ENCODE measurements at places on chromosomes 16 and 17. TPM values are rescaled to one million over a fixed set of nuclear protein-coding genes. Genes with fewer than 3 reads are reported as not detected.

The FN3K gene
- total RNA-seq = 23.0 TPM

The HCRT gene
- not detected for total RNA-seq

The NPW gene
- total RNA-seq = 1.2 TPM

The CDH11 gene
- 86.3 TPM for total RNA-seq

- no peaks in the 10 kb centered on the region for H3K27me3 ChIP-seq
- H3K36me3 ChIP-seq = no peaks in the 10 kb centered on the region
- DNase-seq = peak; percentile 44
- no peak overlapping the region for H3K4me3 ChIP-seq
These were observed 76.8 kb upstream of the LGALS9 start for GRCh38 chr17:27554152-27554551.

GRCh38 chr16:47712276-47713224 lies 251.4 kb downstream of the PHKB start:
- no peaks in the 10 kb centered on the region for H3K36me3 ChIP-seq
- no peaks in the 10 kb centered on the region for H3K27me3 ChIP-seq
- H3K4me3 ChIP-seq = no peak overlapping the region
- no peak overlapping the region for H3K27ac ChIP-seq
- no peak for DNase-seq

DNA sequence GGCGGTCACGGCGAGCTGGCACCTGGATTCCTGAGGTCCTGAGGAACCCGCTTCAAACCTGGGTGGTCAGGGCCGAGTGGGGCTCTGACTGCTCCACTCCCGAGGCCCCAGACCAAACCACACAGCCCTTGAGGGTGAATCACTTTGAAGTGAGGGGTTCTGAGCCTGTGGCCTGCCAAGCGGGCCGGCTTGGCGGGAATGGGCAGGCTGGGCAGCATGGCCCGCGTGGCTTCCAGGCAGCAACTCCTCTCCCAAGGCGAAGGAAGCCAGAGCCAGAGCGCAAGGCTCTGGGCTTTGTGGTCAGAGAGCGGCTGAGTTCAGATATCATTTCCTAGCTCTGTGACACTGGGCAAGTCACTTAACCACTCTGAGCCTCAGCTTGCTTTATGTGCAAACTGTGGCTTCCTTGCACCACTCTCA lies 42.7 kb downstream of the CMIP start:
- no peak overlapping the region for H3K4me3 ChIP-seq
- no peak for DNase-seq
- no peak overlapping the region for H3K27ac ChIP-seq
- no peaks in the 10 kb centered on the region for H3K4me1 ChIP-seq
- no peaks in the 10 kb centered on the region for H3K27me3 ChIP-seq

DNA sequence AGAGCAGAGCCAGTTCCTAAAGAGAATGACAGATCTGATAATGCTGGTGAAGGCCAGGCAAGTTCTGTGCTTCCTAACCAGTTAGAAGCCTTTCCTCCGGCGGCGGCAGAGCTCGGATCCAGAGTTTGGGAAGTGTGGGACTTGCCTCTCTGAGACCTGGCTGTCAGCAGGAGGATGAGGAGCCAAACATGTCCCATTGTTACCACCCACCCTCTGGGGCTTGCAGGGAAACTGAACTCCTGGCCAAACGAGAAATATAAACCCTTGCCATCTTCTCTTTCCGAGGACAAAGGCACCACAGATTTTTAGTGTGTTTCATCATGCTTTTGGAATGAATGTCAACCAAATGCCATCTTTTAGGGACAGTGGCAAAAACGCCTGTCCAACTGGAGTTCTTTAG lies 80.2 kb upstream of the SMURF2 start:
- H3K27ac ChIP-seq = peak overlapping the region; percentile 37
- peaks cover 3% of the 10 kb centered on the region for H3K4me1 ChIP-seq
- H3K4me3 ChIP-seq = no peak overlapping the region
